ENCODE measurements at places on chromosomes 2 and 18.

DNA sequence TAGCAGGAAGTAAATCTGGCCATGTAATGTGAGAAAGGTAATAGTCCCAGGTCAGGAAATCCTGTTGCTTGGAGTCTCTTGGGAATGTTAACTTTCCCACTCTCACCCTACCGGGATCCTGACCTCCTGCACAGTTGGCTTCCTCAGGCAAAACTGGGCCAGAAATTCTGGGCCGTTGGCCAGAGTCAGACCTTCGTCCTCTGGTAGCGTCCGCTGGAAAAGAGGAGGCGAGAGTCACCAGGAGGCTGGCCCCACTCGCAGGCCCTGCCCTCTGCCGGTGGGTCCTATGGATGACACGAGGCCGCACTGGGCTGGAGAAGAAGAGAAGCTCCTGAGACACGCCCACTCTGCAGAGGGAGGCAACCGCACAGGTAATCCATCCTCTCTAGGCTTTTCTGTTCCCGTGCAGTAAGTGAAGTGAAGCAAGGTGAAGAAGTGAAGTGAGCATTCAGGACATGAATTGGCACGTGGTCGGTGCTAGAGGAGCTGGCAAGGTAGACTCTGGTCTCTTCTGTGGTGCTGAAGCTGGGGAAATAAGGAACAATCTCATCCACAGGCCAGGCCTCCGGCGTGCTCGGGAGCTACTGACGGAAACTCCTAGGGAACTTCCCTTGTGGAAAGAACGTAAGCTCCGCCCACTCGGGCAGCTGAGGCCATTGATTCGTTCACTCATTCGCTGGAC, 182.7 kb upstream of the GLI2 start:
- no peak for DNase-seq

DNA sequence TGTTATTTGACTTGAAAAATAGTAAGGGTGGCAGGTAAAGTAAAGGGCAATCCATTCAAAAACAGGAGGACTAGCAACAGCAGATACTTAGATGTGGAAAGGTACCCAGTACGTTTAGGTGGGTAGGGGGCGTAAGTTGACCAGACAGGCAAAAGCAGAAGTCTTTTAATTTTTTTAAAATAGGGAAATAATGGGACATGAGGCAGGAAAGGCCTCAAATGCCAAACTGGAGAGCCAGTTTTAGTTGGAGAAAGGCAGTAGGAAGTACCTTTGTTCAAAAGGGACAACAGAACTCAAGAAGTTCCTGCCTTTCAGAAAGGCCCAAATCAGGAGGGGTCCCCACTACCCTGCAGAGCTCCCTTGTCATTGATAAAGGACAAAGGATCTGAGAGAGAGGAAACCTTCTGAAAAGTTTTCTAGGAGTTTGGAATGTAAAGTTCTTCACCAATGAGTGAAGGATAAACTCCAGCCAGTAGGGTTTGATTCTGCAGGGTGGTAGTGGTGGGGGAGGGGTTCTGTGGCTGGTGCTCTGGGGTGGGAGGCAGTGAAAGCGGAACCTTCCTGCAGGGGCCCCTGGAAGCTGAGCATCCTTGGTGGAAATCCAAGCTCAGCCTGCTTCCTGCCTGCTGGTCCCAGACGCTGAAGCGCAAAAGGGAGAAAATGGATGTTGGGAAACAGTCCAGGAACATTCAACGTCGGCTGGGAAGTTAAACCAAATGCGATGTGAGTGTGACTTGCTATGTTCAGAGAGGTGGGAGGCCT, 40.1 kb downstream of the TMEM17 start:
- no peak for DNase-seq

GRCh38 chr2:134218930-134219658, 34.8 kb upstream of the MGAT5 start:
- peak; percentile 41 for DNase-seq

DNA sequence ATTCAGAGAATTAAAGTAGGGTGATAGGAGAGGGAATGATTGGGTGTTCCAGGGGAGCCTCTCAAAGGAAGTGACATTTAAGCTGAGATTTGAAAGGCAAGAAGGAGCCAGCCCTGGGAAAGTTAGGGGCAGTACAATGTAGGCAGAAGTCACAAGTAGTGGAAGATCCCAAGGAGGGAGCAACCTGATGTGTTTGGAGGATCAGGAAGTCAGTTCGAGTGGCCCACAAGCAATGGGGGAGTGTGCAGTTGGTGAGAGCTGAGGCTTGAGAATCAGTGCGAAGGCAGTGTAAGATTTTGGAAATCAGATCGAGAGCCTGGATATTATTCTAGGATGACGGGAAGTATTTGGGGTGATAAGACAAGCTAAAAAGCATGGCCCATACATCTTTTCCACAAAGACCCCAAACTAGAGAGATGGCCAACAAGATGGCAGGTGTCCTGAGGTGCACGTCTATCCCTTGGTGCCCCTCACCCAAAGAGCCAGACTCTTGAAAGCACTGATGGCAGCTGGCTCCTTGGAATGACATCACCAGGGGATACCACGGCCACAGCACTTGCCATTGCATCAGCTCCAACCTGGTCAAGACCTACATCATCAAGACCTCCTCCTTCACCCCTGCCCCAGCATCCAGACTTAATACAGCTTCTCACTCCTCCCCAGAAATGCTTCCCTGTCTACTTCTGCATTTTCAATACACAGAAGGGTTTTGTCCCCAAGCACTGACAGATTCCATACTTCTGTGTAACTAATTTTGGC, 127.3 kb downstream of the BCL2 start:
- DNase-seq = no peak

DNA sequence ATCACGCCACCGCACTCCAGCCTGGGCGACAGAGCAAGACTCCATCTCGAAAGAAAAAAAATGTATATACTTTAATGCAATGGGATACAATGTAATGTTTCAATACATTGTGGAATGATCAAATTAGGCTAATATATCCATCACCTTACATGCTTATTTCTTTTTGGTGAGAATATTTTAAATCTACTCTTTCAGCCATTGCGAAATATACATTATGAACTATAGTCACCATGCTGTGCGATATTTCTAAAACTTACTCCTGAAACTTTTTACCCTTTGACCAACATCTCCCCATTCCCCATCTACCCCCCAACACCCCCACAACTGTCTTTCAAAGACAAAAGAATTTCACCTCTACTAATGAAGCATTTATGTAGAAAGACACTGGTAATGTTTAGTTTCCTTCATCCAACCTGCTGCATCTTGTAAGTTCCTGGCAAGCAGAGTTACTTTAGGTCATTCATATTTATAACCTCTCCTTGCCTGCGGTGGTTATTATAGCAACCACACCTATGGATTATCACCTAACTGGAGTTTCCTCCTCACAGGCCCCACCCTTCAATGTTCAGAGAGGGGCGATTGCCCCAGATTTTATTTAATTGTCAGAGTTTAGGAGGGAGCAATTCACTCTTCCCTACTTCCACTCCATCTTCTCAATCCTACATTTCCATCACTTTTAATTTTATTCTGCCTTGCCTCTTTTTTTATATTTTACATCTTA, 1.2 kb upstream of the ME2 start:
- DNase-seq = no peak

GRCh38 chr2:233118648-233119000, 58.5 kb downstream of the INPP5D start:
- no peak for DNase-seq

DNA sequence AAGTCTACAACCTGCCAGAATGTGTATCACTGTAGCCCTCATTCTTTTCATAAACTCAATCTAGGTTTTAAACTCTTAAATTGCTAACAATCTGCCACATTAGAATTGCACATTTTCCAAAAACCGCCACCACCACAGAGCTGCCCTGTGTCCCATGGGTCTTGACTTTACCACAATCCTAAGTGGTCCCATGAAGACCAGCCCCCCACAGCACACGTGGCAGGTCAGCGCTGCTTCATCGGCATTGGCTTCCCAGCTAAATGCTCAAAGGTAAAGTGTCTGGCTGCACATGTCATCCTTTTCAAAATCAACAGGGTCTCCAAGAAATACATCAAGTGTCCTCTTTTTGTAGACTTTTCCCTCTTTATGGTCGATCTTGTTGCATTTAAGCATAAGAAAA, 2.4 kb downstream of the TBC1D8 start:
- DNase-seq = no peak

- no peak for DNase-seq
Observed at GRCh38 chr2:167953776-167954175, 293.6 kb downstream of the STK39 start.

DNA sequence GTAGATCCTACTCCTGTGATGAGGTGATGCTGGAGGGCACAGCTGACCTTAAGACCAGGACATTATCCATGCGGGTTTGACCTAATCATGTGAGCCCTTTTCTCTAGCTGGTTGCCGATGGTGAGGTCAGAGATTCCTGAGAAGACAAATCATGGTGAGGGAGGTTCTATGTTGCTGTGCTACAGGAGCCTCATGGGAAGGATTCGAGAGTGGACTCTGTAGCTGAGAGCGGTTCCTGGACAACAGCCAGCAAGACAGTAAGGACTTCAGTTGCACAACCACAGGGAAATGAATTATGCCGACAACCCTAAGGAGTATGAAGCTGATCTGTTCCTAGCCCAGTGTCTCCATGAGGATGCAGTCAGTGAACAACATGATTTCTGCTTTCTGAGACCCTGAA, 80.4 kb downstream of the EPB41L3 start:
- no peak for DNase-seq

GRCh38 chr2:11768946-11769345, 22.5 kb downstream of the LPIN1 start:
- no peak for DNase-seq

DNA sequence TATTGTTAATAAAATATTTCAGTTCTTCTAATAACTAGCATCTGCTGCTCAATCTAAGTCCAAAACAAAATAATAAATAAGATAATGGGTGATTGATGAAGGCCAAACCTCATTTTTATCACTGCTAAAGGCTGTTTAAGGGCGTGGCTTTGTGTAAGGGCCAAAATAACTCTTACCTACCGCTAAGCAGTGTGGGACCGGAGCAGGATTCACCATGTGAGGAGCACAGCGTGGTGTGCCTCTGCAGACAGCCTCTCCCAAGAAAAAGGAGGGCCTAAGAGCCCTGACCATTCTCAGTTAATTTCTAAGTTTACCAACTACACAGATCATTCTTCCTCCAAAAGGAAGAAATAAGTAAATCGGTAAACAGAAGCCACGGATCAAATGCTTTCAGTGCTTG, 353.7 kb downstream of the ARL6IP6 start:
- DNase-seq = no peak

- DNase-seq = peak; percentile 9
Observed at GRCh38 chr2:36403675-36404230, 48.2 kb downstream of the CRIM1 start.

DNA sequence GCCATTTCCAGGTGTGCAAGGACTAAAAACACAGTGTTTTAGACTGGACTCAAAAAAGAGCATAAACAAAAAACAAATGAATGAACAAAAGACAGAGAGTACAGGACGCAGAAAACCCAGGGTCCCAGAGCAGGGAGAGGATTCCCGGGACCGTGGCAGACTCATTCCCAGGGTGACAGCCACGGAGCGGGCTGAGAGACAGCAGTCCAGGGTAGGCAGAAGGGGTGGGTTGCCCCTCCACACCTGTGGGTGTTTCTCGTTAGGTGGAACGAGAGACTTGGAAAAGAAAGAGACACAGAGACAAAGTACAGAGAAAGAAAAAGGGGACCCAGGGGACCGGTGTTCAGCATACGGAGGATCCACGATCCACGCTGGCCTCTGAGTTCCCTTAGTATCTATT, 273.4 kb downstream of the EIPR1 start:
- DNase-seq = no peak

DNA sequence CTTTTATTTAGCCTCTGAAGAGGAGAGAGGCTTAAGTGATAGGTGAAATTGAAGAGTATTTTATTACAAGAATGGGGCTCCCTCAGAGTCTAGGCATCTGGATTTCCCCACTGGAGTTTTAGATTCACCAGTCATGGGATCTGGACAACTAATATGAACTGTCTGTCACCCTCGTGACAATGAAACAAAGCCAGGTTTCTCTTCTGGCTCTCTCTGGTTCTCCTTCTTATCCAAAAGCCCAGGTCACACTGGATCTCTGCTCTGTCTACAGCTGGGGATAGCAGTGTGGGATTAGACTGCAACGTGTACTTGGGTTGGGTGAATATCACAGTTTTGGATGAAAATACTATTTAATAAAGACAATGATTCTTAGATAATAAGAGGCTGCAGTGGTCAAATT, 31.2 kb downstream of the LHCGR start:
- DNase-seq = no peak

- DNase-seq = no peak
Observed at GRCh38 chr18:3294435-3295080, 32.6 kb downstream of the MYL12B start.

DNA sequence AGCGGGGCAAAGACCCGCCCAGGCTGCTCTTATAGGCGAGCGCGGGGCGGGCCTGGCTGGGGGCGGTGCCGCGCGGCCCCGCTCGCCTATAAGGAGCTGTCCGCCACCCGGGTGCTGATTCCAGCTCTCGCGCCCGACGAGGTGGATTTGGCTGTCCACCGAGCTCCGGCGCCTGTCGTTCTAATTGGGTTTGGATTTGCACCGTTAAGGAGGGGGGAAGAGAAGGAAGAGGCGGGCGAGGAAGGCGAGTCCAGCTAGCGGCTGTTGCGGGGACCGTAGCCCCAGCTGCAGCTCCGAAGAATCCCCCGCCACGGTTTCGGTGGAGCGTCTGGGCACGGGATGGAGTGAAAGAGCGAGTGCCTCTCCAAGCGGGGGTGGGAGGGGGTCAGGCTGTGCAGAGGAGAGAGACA, at the start of gene CNTNAP5:
Gene CNTNAP5 (plus strand): TSS at position 117 of the 410 bp plus-strand sequence. CDS start 364 bp downstream, outside the sequence.
- no peak for DNase-seq

- DNase-seq = no peak
Observed at GRCh38 chr2:160454070-160454797, 39.4 kb downstream of the RBMS1 start.

GRCh38 chr2:201971531-201972228, 62.0 kb upstream of the FZD7 start:
- DNase-seq = no peak

DNA sequence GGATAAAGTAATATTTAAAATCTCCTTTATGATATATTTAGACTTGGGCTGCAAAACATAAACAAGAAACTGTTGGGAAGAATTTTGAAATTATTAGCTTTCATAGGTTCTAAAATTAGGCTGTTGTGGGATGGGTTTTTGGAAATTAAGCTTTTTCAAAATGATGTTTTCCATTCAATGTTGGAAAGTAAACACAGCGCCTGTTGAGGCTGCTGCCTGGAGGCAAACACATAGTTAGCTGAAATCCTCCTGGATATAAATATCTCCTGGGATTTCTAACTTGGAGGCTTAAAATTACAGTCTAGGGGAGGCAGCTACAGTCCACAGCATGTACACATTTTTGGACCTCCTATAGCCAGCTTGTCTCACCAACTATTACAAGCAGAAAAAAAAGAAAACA, 197.3 kb downstream of the DCC start:
- no peak for DNase-seq

- DNase-seq = no peak
Observed at GRCh38 chr2:38158378-38159118, 82.6 kb upstream of the CYP1B1 start.

- no peak for DNase-seq
Observed at GRCh38 chr2:114082731-114083433, 193.0 kb downstream of the ACTR3 start.
